ENCODE measurements at places on chromosomes 11 and 22.

DNA sequence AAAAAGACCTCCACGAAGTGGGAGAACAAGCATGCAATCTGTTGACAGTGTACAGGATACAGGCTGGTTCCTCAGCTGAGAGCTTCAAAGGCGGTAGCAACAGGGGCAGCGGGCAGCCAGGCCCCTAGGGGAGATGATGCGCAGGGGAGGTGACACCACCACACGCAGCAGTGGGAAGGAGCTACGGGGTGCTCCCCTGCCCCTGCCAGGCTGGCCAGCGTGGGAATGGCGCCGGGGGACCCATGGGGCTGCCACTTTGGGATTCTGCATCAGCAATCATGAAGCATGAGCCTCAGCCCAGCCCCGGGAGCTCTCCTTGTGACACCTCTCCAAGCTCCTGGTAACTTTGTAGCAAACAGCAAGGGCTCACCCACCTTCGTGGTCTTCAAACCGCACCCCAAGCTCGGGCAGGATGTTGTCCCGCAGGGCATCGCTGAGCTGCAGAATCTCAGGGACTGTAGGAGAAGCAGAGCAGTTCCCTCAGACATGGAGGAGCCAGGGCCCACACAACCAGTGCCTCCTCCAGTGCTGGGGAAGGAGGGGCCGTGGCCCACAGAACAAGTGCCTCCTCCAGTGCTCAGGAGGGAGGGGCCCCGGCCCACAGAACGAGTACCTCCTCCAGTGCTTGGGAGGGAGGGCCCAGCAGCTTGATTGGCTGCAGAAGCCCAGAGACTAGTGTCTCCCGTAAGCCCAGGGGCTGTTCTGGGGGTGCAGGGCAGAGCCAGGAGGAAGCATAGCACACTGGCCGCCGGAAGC is 14.6 kb upstream of the NAP1L4 start:
- no peak for DNase-seq

- no peak for DNase-seq
These were observed 14.9 kb downstream of the HEPHL1 start for GRCh38 chr11:94036096-94036495.

GRCh38 chr11:78886616-78887015 is 312.0 kb upstream of the NARS2 start:
- DNase-seq: no peak

- DNase-seq: no peak
These were observed 10.3 kb upstream of the RAC2 start for GRCh38 chr22:37254209-37254866.

DNA sequence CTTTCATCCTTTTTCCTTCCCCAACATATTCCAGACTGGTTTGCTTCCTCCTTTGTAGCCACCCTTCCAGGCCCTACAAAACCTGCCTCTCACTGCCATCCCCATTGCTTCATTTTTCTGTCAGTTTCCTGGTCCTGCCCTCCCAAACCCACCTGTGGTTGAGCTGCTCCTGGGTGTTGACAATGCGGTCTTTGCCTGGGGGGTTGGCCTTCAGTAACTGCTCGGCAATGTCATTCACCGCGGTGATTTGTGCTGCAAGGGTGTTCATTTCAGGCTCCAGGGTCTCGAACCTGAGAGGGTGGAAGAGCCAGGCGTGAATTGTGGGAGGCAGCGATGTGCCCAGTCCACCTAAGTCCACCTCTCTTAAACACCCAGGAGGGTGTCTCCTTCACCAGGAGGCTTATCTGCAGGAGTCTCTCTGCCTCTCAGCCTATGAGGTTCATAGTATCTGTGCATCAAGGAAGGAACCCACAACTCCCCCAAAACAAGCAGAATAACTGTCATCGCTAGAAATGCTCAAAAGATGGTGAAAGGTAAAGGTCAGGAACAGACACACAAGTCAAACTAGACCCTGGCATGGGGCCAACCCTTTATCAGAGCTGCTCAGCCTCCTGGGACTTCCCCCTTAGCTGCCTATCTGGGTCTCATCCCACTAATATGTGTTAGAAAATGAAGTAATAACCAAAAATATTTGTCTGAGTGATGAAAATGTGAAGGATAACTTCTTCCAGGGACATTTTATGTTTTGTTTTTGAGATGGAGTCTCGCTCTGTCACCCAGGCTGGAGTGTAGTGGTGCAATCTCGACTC is 23.9 kb upstream of the RBM4B start:
- no peak for DNase-seq

DNA sequence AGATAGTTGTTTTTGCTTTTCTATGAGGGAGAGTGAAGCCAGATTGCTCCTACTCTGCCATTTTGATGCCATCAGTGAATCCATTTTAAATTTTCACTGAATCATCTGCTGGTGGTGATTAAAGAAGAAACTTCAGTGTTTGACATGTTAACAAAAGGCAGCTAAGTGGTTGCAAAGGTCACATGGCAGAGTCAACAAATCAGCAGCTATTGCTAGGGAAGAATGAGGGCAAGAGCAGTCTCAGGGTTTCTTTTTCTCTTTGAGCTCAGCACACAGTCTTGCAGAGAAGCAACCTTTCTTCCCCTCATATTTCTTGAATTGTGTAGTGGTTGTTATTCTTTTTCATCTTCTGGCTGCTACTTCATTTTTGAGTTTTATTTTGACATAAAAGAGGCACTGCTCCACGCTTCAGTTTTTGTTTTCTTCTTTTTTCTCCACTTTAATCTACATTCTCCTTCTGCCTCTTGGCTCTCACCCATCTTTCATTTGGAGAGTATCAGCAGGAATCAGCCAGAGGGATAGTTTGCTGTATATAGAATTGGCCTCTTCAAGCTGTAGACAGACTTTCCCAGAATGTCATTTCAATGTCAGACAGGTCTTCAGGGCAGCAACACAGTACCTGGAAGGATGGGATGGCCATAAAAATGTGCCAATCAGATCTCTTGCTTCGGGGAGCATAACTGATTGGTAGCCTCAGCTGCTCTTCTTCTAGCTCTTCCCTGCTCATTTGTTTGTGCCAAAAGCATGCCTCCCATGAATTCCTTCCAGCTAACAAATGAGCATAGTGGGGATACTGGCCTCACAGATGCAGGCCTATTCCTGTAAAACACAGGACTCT is 153.9 kb downstream of the TRPC6 start:
- DNase-seq: no peak

- no peak for DNase-seq
These were observed 361 bp downstream of the CTSD start for GRCh38 chr11:1763336-1763795.

GRCh38 chr11:61975638-61976419 is 8.4 kb upstream of the FTH1 start:
- DNase-seq: no peak

DNA sequence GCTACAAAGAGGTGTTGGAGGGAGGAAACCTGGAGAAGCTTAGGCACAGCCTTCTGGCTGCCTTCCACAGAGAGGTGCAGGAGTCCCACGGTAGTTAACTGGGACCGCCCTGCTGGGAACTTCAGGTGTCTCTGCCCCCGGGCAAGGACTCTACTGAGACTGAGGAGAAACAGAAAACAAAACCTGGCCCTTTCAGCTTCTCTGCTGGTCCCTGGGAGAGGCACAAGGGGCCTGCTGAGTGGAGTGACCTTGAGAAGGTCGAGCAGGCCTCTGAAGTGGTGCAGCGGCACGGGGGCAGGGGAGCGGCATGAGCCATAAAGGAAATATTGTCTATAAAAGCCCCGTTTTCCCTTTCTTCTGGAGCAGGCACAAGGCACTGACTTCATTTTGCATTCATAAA is 38.9 kb downstream of the NTM start:
- DNase-seq: no peak

- DNase-seq: no peak
These were observed 139.4 kb downstream of the PAX6 start for GRCh38 chr11:31671681-31672080.

GRCh38 chr22:47116426-47117341 is 354.2 kb downstream of the TBC1D22A start:
- DNase-seq: no peak

- DNase-seq: no peak
These were observed 80.1 kb downstream of the USP35 start for GRCh38 chr11:78268591-78269410.

- DNase-seq: no peak
These were observed 58.2 kb downstream of the ACER3 start for GRCh38 chr11:76918941-76919386.

- no peak for DNase-seq
These were observed 3.6 kb downstream of the PLA2G6 start for GRCh38 chr22:38177926-38178604.

DNA sequence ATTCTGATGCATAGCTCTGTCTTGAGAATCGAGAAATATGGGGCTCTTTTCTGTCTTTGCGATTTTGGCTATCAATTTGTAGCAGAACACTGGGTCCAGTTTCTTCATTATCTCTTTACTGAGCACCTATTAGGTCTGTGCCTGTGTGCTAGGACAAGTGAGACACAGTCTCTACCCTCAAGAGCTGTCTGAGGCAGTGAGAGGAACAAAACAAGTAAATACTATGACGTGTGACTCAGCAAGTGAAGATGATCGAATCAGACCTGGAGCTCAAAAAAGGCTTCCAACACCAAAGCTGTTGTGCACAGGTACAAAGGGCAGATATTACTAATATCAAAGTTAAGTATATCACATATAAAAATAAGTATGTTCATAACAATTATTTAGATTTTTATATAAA is 52.4 kb downstream of the LGR4 start:
- no peak for DNase-seq

DNA sequence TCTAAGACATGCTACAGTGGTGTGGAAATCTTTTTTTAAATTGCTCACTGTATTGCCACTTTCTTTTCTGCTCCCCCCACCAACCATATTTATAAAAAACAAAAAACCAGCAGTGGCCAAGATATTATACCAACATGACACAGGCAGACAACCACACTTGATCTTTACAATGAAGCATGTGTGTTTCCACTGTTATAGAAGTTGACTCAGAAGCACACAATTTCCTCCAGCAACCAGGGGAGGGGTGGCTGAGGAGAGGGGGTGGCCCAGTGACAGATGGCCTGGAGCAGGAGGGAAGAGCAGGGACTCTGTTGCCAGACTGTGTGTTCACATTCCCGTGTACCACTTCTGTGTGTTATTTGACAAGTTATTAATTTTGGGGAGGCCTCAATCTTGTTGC is 14.8 kb downstream of the CD59 start:
- DNase-seq: no peak

GRCh38 chr22:30238661-30239487 is 7.7 kb downstream of the LIF start:
- no peak for DNase-seq

DNA sequence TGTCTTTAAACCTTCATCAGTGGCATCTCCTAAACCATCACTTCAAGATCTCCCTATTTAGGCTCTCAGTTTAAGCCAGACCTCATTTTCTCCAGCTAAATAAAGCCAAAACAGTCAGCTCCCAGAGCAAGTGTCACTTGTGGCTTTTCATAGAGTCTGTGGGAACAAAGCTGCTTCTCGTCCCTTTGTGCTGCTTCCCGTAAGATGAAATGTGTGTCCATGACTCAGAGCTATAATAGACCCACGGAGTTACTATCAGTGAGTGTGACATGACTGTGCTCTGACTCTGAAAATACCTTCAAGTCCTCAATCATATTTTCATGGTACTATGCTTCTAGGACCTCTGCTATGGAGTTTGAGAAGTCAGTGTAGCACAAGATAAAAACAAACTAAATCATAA is 57.3 kb upstream of the SLN start:
- DNase-seq: no peak

DNA sequence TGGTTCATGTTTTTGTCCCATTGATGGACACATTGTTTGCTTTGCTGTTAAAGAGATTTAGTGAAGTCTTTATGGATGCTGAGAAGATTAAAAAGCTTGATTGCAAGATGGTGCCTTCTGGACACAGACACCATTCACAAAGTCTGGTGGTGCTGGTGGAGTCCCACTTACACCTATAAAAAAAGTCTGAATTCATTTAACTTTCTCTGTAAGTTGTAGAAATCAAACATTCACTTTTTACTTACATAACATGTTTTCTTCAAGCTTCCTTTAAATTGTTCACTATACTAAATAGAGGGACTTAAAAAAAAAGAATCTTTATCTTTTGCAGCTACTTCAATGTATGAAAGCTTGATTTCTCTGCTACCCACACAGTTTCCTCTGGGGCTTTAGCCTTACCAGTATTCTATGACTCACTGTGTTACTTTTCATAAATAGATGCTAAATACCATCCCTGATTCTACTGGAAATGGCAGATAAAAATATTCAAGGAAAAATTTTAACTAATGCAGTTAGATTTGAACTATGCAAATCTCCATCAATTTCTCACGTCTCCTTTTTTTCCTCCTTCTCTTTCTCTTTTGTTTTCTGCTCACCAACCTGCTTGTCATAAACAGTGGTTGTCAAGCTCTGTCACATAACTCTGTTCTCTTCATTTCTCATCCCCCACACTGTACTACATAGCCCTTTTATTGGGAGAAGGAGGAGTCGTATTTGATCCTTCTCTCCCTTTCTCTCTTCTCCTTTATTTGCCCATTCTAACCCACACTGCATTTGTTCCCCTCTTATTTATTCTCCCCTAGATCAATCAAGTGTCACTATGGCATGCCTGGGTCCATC is 89.7 kb downstream of the FAM76B start:
- no peak for DNase-seq

GRCh38 chr11:36454551-36454940 is 55.5 kb downstream of the TRAF6 start:
- no peak for DNase-seq

GRCh38 chr22:40972587-40972986 is 21.4 kb downstream of the RBX1 start:
- no peak for DNase-seq

DNA sequence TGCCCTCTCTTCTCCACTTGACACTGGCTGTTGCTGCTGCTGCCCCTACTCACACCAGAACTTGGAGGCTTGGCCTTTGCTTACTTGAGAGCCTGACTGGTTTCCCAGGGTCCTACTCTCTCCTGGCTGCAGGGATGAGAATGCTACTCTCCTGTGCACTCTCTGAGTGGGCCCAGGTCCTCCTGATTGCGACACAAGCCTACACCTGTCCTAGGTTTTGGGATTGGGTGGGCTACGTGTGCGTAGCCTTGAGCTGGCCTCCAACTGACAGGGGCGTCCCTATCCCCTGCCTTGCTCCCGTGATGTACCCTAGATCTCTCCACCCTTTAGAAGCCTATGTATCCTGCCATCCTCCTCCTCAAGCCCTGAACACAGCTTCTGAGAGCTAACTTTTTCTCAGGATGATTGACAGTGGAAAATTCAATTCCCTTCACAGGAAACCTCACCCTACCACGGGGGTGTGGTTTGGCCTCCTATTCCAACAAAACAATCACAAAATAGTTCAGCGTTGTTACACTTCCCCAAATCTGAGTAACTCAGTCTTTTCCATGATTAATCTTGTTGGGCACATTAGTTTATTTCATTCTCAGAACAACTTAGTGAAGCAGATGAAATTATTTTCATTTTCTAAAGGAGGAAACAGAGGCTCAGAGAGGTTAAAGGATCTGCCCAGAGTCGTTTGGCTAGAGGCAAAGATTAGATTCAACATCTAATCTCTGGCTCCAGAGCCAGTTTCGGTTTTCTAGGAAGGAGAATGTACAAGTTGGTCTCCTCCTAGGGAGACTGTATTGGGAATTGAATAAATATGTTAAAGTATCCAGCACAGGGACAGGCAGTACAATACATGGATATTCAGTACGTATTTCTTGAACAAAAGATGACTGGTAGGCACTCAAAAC is 17.6 kb upstream of the AMOTL1 start:
- DNase-seq: no peak

- no peak for DNase-seq
These were observed 49.4 kb upstream of the CEP295 start for GRCh38 chr11:93611836-93612677.
